ENCODE measurements at places on chromosomes 5 and 9. TPM values are rescaled to one million over a fixed set of nuclear protein-coding genes. Genes with fewer than 3 reads are reported as not detected.

The IRX4 gene
- not detected for total RNA-seq

The PCDHB5 gene
- not detected for total RNA-seq

The PRSS3 gene
- total RNA-seq, result not detected

The C5 gene
- total RNA-seq, result 1.8 TPM

The PCDHGC5 gene
- not detected for total RNA-seq

The TDRD7 gene
- 9.4 TPM for total RNA-seq

All from activated naive CD4-positive, alpha-beta T cell treated with anti-CD3 and anti-CD28 coated beads, Interleukin-2, amount 10 ng/mL, durations not matched to agents 5 hours and 36 hours (primary cell).